Adrenal gland (tissue), 19 donors: ENCODE measurements at places on chromosomes 1 and 21. TPM values are rescaled to one million over a fixed set of nuclear protein-coding genes. Genes with fewer than 3 reads are reported as not detected.

DNA sequence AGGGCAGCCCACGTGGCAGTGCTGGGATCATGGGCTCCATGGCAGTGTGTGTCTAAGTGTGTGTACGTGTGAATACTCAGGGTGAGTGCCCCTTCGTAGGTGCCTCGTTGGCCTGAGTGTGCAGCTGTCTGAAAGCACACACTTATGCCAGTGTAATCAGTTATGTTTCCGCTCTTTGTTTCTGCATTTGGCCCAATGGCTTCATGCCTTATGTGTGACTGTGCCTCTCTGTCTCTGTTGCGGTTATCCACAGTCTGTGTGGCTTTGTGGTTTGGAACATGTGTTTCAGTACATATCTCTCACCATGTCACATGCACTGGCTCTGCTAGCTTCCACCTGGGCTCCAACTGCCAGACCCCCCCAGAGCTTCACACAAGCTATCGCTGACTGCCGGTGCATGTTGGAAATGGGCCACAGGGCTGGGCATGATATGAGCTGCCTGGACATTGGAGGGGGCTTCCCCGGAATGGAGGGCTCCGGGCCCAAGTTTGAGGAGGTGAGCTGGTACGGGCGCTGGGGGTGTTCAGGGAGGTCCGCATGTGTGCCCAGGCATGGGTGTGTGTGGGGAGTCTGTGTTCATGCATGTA, 70.3 kb upstream of the TINAGL1 start:
- DNase-seq: no peak

GRCh38 chr1:74731399-74732052, 1.3 kb downstream of the CRYZ start:
- DNase-seq: no peak

GRCh38 chr21:37862536-37862935, 53.7 kb downstream of the KCNJ6 start:
- peak; percentile 53 for DNase-seq

DNA sequence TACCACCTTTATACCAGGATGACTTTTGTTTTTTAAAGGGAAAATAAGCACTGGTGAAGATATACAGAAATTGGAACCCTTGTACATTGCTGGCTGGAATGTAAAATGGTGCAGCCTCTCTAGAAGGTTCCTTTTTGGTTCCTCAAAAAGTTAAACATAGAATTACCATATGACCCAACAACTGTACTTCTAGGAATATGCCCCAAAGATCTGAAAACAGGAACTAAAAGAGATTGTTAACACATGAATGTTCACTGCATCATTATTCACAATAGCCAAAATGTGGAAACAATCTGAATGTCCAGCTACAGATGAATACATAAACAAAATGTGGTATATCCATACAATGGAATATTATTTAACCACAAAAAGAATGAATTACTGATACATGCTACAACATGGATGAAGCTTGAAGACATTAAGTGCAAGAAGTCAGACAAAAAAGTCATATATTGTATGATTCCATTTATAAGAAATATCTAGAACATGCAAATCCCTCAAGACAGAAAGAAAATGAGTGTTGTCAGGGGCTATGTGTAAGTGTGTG, 84.9 kb upstream of the DMRTA2 start:
- DNase-seq: no peak

- no peak for DNase-seq
These were observed 5.6 kb downstream of the BTBD8 start for GRCh38 chr1:92085727-92086126.

Gene TMEM82
- not detected for total RNA-seq

DNA sequence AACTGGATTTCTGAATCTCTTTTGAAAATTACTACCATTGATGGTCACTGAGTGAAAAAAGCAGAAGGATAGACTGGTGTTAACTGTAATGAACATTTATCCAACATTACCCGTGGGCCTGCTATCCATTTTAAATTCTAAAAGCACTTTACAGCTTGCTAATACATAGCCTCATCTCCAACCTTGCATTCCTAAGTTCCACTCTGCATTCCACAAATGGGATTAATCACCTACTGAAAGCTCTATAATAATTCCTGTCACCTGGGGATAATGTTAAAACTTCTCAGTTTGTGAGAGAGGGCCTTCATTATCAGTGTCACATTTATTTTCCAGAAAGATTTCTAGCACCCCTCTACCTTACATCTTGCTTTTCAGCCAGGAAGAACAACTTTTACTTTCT, 38.2 kb downstream of the PTPRC start:
- no peak for DNase-seq

Gene AGMAT
- 15.0 TPM for total RNA-seq

DNA sequence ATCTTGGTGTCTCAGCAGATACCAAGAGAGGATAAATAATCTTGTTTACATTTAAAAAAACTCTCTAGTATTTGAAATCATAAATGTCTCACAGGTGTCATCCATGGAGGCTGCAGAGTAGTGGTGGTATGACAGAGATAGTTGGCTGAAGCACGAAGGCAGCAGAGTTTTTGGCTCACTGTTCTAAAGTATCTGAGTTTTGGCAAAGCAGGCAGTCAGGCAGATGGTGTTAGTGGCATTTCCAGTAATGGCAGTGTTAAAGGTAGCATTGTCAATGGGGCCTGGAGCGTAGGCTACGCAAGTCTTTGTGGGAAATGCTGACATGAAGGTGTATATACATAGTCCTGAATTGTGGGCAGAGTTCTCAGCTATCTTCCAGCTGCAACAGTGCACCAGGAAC, 68.5 kb upstream of the HSD17B7 start:
- no peak for DNase-seq

DNA sequence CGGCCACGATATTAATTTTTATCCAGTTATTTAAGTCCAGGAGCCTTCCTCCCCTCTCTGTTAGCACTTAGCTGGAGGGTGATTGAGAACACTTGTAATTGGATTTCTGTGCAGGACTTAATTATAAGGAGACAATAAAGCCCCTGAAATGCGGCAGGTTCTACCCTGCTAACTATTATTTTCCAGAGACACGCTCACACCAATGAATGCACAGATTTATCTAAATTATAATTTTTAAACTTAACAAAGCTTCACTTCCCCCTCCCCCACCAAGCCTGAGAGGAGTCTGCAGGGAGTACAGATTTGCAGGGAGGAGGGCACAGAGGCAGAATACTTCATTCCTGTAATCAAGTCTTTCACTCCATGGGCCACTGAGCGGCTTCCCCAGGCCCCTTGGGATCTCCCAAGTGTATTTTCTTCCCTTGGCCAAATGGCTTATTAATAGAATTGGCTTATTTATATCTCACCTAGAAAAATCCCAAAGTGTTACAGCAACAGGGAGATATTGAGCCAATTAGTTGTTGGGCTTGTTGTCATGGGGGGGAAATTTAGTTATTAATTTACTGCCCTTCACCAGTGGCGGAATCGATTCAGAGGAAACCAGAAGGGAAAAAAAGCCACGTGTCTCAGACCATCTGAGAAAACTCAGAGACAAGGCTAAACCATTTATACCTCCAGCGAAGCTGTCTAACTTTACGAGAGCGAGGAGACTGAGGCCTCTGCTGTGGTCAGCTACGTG, 99.0 kb upstream of the CD34 start:
- DNase-seq: no peak

DNA sequence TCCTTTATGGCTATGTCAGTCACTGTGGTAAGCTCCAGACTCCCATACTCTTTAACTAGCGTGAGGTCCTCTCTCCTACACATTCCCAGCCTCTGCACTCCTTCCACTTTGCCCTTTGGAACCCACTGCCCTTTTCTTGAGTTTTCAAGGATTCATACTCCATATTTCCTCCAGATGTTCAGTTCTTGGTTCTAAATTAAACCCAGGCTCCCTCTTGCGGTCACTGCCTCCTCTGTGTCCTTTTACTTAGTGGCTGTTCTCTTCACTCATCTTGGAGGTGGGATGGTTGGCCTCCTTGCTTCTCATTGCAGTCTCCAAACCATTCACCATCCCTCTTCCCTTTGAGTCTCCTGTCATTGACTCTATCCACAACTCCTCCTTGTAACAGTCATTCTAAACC, 208.1 kb downstream of the TGFB2 start:
- no peak for DNase-seq

Gene PIGR
- total RNA-seq: 1.5 TPM

Gene GPR157
- total RNA-seq: 5.0 TPM
